Aorta (tissue), 5 donors: ENCODE measurements at places on chromosomes 12 and 14. TPM values are rescaled to one million over a fixed set of nuclear protein-coding genes. Genes with fewer than 3 reads are reported as not detected.

DAO gene
- not detected for polyA plus RNA-seq

AQP2 gene
- not detected for polyA plus RNA-seq

- peak; percentile 41 for DNase-seq
Observed at GRCh38 chr14:24139272-24139934, 2.0 kb downstream of the EMC9 start.

- no peak for DNase-seq
Observed at GRCh38 chr12:33012226-33012625, 115.6 kb upstream of the PKP2 start.

- DNase-seq, result no peak
Observed at GRCh38 chr14:55914771-55915170, 203.4 kb upstream of the PELI2 start.

GRCh38 chr12:115973968-115974724 lies 303.3 kb downstream of the MED13L start:
- no peak for DNase-seq

DNA sequence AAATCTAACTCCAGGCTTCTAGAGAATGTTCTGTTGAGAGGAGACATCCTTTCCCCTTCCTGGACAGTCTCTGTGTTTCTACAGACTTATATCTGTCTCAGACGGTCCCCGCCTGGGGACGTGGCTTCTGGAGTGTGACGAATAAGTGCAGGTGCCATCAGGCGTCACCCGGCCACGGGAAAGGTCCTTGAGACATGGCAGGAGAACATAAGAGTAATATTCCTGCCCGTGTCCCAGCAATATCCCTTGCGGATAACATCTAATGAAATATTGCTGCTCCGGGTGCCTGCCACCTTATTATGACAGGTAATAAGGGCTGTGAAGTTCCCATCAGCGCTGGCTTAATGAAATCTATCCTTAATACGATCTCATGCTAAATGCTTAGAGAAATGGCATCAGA lies 139.6 kb downstream of the PIWIL1 start:
- no peak for DNase-seq

GRCh38 chr14:59454139-59454538 lies 11.0 kb downstream of the GPR135 start:
- no peak for DNase-seq

DNA sequence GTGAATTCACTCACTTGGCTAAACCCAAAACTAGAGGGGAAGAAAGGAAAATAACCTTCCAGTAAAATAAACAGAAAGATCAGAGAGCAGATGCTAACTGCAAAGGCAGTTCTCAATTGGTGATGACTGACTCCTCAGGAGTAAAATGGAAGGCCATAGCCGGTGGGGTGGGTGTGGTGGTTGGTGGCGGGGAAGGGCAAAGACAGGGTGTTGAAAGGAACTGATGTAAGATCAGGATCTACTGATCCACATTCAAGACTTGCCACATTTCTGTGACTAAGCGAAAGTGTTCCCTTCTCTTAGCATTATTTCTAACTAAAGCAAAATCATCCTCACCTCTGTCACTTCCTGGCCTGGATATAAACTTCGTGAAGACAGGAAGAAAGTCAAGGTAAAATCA lies 26.3 kb upstream of the TC2N start:
- no peak for DNase-seq

TAS2R10 gene
- not detected for polyA plus RNA-seq

DCN gene
- 74.0 TPM for polyA plus RNA-seq

PRB2 gene
- not detected for polyA plus RNA-seq

- no peak for DNase-seq
Observed at GRCh38 chr12:66341126-66341525, 38.8 kb downstream of the HELB start.

- no peak for DNase-seq
Observed at GRCh38 chr14:23558346-23559009, 2.4 kb downstream of the THTPA start.

GRCh38 chr12:88001327-88001726 lies 27.9 kb downstream of the C12orf50 start:
- DNase-seq, result no peak

SLC10A1 gene
- polyA plus RNA-seq, result not detected

B4GALNT3 gene
- 10.3 TPM for polyA plus RNA-seq

TULP3 gene
- 26.6 TPM for polyA plus RNA-seq

DHRS2 gene
- not detected for polyA plus RNA-seq

- no peak for DNase-seq
Observed at GRCh38 chr12:96414637-96415036, 14.4 kb upstream of the CDK17 start.

GRCh38 chr12:79826267-79827128 lies 108.4 kb downstream of the PPP1R12A start:
- DNase-seq, result no peak

DNA sequence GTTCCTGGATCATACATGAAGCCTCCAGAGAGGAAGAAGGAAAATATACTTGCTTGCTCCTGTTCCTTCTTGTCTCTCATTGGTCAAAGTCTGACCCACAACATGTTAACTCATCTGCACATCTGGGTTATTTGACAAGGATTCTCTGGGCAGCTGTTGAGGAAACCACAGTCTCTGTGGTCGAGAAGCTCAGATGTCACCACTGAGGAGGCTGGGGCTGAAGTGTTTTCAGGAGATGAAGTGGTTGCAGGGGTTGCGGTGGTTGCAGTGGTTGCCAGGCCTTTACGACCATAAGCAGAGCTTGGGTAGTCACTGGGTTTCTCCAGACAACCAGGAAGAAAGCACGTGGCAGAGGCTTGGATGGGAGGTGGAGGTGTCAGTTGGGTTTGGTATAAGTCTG lies 265.0 kb upstream of the LRIG3 start:
- DNase-seq, result no peak

STON2 gene
- polyA plus RNA-seq, result 2.3 TPM

GRCh38 chr14:67982711-67983608 lies 163.4 kb downstream of the RAD51B start:
- DNase-seq, result no peak

DNA sequence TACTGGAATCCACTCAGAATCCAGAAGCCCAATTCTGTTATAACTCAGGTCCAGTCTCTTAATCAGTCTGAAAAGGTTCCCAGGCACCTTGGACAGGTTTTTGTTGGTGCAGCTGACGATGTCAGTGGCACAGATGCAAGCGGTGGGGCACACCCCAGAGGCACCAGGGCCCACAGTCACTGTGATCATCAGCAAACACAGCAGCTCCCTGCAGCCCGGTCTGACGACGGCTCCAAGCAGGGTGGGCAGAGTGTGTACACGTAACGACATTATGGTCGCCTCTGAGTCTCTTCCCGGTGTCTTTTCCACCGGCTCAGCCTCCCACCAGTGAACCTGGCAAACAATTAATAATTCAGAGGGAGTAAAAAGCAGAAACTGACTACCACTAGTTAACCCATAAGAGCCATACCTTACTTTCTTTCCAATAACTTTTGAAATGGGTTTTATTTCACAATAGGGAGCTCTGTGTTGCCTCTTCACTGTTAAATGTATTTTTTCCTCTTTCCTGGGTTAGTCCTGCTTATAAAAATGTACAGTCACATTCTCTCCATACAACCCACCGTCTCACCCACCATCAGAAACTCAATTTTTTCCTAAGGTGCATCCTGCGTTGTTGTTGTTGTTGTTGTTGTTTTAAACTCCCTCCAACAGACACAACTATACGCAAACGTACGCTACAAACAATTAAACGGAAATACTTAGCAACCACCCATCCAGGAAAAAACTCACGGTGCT lies 521 bp upstream of the PCED1B start:
- peak; percentile 80 for DNase-seq

DNA sequence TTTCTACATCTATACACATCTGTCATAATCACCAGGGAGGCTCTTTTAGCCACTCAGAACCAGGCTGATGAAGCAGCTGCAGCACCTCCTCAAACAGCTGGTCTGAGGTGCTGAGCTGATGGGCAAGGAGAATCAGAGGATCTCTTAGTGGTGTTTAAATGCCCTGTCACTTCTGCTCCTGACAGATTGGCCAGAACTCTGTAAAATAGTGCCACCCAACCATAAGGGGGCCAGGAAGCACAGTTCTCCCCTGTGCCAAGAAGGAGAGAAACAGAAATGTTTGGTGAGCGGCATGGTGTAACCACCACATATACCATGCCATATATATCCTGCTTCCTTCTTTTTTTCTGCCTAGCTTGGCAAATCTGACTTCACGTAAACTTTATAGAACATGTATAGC lies 12.8 kb downstream of the SOCS2 start:
- no peak for DNase-seq

DNA sequence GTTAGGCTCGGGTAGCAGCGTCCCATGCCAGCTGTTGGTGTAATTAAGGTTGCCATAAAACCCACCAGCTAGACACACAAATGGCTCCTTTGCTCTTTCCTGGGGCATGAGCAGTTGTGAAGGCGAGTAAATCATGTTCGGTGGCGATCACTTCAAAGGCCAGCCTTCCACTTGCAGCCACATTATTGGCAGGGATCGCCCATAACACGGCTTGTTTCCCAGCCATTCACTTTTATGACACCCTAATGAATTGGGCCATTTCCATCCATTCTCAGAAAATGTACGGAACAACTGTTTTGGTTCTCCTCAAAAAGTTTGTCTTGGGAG lies 63.4 kb downstream of the BEGAIN start:
- no peak for DNase-seq

GRCh38 chr14:54840798-54841197 lies 61.8 kb downstream of the GCH1 start:
- no peak for DNase-seq

DNA sequence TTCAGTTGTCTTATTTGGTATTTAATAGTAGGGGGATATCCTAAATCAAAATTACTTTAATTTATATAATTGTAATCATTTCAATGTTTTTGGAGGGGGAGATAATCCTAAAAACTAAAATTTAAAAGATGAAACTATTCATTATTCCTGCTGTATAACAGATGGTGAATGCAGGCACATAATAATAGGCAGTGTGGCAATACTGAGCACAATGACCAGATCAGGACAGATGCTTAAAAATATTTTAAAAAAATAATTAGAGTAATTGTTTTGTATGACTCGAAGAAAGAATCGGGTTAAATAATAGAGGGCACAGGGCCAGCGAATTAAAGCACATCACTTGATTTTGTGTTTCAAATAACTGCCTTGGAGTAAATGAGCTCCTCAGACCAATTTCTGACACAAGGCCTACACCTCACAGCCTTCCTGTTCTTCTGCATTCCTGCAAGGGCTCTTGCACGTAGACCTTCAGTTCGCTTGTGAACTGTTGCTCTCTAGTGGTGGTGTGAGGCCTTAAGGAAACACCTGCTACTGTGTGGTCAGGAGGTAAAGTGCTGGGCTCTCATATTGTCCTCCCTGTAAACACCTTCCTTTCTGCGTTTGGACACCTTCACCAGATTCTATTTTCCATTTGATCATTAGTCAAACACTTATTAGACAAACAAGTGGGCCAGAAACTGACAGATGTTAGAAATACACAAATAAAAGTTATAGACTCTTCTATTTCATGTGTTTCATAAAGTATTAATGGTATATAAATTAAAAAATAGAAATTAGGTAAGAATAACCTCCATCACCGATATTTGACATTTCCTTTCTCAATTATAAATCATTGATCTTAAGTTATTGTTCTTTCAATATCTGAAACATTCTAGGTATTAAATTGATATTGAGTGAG lies 29.3 kb upstream of the KLRF1 start:
- DNase-seq, result no peak

- no peak for DNase-seq
Observed at GRCh38 chr14:97039717-97040363, 242.7 kb downstream of the VRK1 start.

GRCh38 chr14:95106971-95107370 lies 50.4 kb downstream of the DICER1 start:
- no peak for DNase-seq

- DNase-seq, result no peak
Observed at GRCh38 chr14:105313381-105314286, 914 bp upstream of the PACS2 start.

DNA sequence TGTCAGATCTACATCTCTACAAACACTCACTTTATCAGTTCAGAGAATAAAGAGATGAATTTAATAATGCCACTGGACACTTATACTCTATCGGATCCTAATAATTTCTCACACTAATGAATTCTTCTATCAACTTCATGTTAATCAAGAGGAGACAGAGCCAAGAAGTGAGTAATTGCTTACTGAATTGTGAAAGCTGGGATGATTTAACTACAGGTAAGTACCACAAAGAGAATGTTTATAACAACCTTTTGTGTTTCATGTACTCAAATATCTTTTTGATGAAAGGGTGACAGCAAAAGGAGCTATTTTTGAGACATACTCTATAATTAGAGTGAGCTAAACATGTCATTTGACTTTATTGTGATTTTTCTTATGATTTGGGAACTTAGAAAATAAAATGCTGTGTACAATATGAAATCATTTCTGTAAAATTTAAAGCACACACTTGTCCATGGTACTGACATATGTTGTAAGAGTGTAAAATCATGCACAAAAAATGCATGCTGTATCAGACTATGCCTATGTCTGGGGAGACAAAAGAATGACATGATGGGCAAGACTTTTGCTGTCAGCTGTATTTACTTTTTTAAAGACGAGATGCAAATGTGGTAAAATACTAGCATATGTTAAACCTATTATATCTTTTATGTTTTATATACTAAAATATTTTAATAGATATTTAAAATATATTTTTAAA lies 361.2 kb downstream of the CCER1 start:
- no peak for DNase-seq

ZC2HC1C gene
- polyA plus RNA-seq, result 8.0 TPM

- peak; percentile 94 for DNase-seq
Observed at GRCh38 chr14:99729991-99730875, 46.1 kb downstream of the CYP46A1 start.

FGF23 gene
- polyA plus RNA-seq, result not detected

- no peak for DNase-seq
Observed at GRCh38 chr14:51004801-51005526, 60.7 kb upstream of the PYGL start.

GRCh38 chr12:32549675-32550079 lies 129.4 kb upstream of the DNM1L start:
- DNase-seq, result no peak

- DNase-seq, result no peak
Observed at GRCh38 chr14:70721542-70721941, 79.8 kb downstream of the TTC9 start.

SYCP3 gene
- polyA plus RNA-seq, result not detected

SNW1 gene
- polyA plus RNA-seq, result 60.5 TPM

DNA sequence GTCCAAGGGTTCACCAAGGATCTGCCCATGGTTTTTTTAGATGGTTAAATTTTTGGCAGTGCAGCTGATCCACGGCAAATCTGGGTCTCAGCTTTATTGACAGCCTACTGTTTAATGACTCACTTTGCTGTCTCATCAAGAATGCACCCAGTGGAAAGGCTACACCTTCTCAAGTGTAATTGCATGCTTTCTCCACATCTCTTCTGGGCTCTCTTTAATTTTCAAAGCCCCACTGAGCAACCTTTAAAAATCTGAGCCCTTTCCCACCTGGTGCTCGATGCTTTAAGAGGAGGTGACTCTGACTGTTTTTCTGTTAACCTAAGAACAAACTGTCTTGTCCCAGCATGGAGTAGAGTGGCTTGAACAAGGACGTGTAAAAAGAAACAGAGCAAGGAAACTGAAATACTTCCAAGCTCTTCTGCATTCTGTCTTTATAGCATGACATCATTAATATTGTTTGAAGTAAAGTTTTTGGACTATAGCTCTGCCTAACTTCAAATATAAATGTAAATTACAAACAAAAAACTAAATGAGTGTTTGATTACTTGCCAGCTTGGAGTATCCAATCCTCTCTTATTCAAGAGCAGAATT lies 214.2 kb upstream of the KRR1 start:
- no peak for DNase-seq
